Progenitor cell of endocrine pancreas (in vitro differentiated cells): ENCODE measurements at places on chromosomes 3 and 15.

DNA sequence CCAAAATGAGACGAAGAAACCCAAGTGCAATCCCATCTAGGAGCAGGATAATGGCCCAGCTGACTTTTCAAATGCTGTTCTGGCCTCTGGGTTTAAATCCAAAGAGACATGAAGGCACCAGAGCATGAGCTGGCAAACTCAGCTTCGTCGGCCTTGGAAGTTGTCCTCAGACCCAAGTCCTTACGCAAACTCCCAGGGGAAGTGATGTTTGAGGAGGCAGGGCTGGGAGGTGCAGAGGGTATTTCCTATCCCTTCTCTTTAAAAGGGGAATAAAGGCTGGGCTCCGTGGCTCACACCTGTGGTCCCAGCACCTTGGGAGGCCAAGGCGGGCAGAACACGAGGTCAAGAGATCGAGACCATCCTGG lies 68.9 kb upstream of the HERC1 start:
- DNase-seq: no peak

DNA sequence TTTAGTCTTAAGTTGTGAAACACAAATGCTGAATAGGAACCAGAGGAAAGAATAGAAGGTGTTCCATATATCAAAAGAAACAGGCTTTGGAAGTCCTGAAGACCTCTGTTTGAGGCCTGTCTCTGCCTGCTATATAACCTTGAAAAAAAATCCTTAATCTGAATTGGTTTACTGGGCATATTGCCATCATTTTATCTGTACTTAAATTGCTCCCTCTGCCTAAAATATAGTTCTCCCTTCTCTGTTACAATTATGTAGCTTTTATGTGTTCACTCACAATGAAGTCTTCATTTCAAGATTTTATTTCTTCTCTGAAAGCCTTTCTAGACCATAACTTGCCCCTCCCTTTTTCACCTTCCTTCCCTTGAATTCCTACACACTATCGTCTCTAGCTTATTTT lies 21.2 kb downstream of the ARL13B start:
- DNase-seq: no peak

GRCh38 chr15:39100106-39100660 lies 480.7 kb upstream of the THBS1 start:
- no peak for DNase-seq

GRCh38 chr3:110814170-110815007 lies 257.2 kb upstream of the NECTIN3 start:
- no peak for DNase-seq

GRCh38 chr15:40106203-40107161 lies 2.2 kb downstream of the BMF start:
- peak; percentile 49 for DNase-seq

DNA sequence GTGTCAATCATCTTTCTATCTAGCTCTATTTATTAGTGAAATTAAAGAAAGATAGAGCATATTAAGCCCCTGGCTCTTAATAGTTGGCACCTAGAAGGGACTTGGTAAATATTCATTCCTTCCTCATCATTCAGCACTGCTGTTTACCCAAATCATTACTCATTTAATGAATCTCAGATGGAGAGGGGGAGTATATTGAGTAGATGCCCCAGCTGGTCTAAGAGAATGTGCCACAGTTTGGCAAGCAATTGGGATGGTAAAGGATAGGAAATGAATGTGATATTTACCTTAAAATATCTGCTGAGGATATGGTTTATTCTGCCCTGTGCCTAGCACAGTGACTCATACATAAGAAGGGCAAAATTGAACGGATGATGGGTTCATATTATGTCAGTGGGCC lies 6.0 kb downstream of the IL1RAP start:
- DNase-seq: no peak

GRCh38 chr15:101479851-101480612 lies 9.5 kb downstream of the PCSK6 start:
- no peak for DNase-seq

GRCh38 chr15:40151991-40152390 lies 8.9 kb upstream of the BUB1B start:
- DNase-seq: no peak

DNA sequence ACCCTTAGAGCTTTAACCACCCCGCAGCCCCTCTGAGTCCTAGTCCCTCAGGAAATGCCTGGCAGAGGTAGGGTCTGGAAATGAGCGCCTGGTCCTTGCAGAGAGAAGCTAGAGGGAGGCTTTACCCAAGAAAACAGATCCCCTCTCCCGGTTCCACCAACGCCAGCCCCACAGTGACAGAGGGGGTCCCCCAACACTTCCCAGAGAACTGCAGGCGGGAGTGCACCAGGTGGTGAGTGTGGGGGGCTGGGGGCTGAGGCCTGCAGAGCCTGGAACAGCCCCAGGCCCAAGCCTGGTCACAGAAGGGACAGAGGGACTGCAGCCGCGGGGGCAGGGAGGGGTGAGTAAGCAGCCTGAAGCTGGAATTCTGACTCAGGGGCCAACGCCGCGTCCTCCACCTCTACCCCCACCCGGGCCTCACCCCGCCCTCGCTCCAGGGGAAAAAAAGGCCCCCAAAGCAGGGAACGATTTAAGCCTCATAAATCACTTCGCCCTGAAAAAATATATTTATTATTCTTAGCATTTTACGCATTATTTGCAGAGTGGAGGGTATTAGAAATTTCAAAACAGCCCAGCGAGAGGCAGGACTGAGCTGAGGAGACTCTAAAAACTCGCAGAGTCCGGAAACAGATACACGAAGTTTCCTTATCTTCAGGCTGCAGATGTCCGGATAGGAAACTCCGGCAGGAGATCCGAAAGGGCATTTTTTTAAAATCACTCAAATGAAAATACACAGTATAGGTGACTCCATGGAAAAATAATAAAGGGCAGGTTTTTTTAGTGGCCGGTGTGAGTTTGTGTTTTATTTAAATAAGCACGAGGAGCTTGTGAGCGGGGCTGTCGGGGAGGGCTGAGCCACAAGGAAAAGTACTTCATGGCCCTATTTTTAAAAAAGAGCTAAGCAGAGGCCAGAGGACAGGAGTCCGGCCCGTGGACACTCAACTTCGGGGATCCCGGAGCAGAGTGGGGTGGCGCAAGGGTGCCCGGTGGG lies 10.0 kb downstream of the GATA2 start:
- no peak for DNase-seq

DNA sequence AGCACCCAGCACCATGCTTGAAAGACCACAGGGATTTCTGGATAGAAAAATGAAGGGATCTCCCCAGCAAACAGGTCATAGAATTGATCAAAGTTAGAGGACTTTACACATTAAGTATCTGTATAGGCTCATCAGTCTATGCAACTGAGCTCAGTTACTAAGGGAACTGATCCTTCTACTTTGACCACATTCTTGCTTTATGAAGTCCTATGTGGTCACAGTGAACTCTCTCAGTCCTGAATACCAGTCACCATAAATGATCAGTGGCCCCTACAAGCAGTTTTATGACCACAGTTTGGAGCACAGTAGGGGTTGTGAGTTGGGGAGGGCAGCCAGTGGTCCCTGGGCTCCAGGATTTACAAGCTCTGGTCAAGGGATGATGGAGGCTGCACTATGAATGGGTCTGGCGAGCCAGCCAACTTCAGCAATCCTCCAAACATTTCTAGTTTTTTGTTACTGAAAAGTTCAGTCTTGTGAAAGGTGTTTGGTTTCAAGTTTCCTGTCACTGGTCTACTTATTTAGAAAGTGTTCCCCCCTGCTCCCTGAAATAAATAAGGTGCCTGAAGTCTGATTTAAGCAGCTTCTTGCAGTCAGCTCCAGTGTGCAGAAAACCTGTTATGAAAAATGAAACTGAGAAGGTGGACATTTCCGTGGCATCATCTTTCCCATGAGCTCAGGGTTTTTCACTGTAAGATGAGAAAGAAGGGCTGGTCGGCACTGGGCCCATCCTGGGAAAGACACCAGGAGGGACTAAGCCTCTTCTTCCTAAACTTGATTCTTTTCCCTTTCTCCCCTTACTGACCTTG lies 75.5 kb downstream of the DAPK2 start:
- DNase-seq: no peak

DNA sequence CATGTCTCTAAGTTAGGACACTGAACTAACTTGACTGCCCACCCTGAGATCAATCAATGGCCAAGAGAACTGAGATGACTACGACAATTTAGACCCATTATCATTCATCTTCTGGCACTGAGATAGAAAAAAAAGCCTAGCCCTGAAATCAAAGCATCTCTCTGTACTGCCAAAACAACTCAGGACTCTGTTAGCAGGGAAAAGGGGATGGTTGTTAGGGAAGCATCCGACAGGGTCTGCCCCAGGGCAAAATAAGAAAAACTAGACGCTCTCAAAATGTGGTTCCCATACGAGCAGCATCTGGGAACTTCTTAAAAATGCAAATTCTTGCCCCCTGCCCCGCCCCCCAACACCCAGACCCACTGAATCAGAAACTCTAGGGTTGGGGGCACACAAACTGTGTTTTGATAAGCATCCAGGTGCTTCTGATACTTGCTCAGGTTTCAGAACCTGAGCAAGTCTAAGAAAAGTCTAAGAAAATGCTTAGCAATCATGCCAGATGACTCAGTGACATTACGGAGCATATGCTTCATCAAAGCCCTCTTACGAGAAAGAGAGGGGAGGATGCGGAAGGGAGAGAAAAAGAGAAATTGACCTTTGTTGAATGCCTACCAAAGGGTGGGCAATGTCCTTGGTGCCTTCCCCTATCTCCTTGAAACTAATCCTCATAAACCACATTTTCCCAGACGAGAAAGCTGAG lies 172.8 kb upstream of the HES1 start:
- no peak for DNase-seq

DNA sequence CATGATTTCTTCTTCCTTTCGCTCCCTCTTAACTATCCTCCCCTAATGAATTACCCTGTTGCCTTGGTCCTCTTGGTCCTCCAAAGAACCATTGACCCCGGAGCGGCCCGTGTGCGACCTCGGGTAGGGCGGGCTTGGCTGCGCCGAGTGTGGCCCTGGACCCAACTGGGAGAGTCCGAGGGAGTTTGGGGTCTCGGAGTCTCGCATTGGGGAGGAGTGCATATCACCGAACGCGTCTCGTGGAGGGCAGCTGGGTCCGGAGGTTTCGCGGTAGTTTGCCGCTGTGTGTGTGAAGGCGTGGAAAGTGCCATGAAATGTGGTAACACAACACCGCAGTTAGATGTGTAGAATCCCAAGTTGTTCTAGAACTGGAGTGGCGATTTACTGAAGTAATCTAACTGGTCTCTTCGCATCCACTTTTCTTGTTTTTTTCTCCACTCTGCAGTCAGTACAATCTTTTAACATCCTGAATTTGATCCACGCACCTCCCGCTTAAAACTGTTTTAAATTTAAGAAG lies 363 bp downstream of the GTF2E1 start:
- peak; percentile 14 for DNase-seq

- DNase-seq: no peak
Observed at GRCh38 chr15:67087507-67088172, 22.2 kb downstream of the SMAD3 start.

DNA sequence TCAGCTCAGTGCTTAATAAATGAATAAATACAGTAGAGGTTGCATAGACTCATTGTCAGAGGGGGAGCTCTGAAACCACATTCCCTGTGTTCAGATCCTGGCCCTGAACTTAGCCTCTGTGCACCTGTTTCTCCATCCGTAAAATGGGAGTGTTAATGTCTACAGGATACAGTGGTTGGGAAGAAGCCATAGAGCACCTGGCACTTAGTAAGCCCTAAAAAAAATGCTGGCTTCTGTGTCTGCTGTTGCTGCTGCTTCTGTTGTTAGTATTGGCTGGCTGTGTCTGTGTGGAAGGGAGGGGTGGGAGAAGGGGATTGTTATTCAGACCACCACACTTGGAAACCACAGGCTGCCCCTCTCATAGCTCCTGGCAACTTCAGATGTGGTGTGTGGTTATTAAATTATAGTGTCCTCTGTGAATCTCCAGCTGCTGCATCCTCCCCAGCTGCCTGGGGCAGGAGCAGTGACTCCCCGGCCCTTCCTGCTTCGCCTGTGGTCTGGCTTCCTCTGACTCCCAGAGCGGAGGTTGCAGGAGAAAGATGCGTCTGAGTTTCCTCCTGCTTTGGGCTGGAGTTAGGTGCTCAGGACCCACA lies 31.0 kb downstream of the FGD5 start:
- DNase-seq: no peak

- DNase-seq: no peak
Observed at GRCh38 chr3:27345493-27345892, 23.7 kb downstream of the NEK10 start.

- DNase-seq: no peak
Observed at GRCh38 chr3:146093896-146094295, 67.1 kb downstream of the PLOD2 start.

DNA sequence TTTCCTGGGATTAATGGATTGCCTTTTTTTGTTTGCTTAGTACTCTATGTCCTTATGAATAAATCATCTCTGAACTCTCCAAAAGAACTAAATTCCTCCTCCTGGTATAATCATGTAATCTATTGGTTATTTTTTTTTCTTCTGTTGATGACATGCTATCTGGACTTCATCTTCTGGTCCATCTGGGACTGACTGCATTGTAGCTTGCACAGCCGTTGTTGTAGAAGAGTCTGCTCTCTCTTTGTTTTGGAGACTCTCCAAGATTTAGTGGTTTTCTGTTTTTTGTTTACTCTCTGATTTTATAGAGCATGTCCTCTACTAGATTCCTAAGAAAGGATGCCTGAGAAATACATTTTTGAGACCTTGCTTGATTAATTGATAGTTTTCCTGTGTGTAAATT lies 19.1 kb downstream of the IREB2 start:
- no peak for DNase-seq

DNA sequence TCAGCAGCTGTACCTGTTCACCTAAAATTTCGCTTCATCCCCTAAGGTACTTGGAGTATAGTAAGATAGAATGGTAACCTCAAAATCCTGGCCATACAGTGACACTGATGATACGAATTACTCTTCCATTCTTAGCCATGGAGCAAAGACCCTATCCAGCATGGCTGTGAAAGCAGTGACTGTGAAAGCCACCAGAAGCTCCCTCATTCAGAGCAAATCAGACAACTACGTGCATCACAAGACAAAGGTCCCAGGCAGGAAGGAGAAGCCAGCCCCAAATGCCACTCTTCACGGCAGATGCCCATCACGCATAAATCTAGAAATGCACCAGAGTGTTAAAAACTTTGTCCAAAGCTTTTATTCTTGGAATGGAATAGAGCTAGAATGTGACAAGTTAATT lies 99.4 kb downstream of the GABRB3 start:
- no peak for DNase-seq

GRCh38 chr15:90870354-90871138 lies 2.2 kb downstream of the FURIN start:
- DNase-seq: no peak

- no peak for DNase-seq
Observed at GRCh38 chr3:128319107-128319506, 147.6 kb downstream of the DNAJB8 start.

GRCh38 chr3:12934431-12934830 lies 93.1 kb upstream of the RPL32 start:
- no peak for DNase-seq

- DNase-seq: no peak
Observed at GRCh38 chr3:122462406-122462805, 46.5 kb upstream of the WDR5B start.

GRCh38 chr15:77042245-77042919 lies 28.5 kb downstream of the TSPAN3 start:
- DNase-seq: no peak

DNA sequence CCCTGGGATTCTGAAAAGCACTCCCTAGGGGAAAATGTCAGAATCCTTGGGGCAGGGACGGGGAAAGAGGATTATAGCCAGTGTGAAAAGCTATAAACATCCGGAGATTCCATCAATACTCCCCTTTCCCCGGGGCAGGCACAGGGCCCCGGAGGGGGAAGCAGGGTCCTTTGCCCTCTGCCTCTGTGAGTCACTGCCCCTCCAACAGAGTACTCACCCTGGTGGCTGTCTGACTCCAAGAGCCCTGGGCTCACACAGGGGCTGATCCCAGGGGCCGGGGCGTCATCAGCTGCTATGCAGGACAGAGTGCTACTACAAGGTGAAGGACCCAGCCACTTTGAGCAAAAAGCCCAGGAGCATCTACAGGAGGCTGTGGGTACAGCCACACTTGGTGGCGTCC lies 133.0 kb upstream of the PRR20G start:
- DNase-seq: no peak
